ENCODE measurements at places on chromosomes 16 and 17.

- H3K27ac ChIP-seq = no peak overlapping the region
- peak; percentile 53 for DNase-seq
- H3K36me3 ChIP-seq = peaks cover 17% of the 10 kb centered on the region
- no peaks in the 10 kb centered on the region for H3K27me3 ChIP-seq
Observed at GRCh38 chr16:85652431-85653221, 36.1 kb downstream of the GINS2 start.

DNA sequence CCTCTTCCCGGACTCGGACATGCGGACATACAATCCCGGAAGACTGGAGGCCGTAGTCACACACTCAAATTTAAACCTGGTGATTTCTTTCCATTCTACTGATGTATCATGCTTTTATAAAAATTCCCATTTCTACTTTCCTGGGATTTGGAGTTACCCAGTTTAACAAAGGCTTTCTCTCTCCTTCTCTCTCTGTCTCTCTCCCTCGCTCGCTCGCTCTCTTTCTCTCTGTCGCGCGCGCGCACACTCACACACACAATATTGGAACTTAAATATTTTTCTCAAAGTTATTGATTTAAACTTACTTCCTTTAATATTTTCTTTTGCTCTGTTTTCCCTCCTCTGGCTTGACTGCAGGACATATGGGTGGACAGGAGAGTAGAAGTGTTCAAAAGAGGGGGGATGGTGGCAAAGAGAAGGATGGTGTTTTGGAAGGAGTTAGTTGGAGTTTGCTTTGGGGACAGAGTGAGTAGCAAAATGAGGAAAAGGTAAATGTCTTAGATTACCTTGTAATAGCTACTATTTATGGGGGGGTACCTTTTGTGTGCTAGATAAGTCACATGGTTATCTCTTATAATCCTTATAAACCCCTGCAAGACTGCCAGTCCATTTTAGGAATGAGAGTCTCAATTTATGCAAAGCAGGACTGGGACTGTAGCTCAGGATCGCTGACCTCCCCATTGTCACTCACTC lies 878 bp upstream of the TRIM25 start:
- H3K4me3 ChIP-seq = peak overlapping the region; percentile 94
- peak overlapping the region; percentile 98 for H3K27ac ChIP-seq
- H3K27me3 ChIP-seq = no peaks in the 10 kb centered on the region
- no peaks in the 10 kb centered on the region for H3K36me3 ChIP-seq

DNA sequence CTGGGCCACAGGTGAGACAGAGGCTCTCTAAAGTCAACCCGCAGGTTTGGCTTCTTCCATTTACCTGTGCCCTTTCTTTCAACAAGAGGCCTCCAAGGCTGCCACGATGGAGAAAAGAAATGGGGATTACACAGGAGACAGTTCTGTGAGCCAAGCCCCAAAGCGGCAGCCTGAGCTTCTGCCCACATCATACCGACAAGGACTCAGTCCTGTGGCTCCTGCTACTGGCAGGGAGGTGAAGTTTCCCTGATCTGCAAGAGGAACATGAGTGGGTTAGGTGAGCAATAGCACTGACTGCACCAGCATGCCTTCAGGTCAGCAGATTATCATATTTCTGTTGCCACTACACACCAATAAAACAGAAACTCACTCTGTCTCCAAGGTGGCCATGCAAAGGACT lies 800.0 kb downstream of the KCNJ18 start:
- DNase-seq = no peak
- no peak overlapping the region for H3K27ac ChIP-seq
- H3K36me3 ChIP-seq = no peaks in the 10 kb centered on the region
- H3K4me1 ChIP-seq = no peaks in the 10 kb centered on the region

DNA sequence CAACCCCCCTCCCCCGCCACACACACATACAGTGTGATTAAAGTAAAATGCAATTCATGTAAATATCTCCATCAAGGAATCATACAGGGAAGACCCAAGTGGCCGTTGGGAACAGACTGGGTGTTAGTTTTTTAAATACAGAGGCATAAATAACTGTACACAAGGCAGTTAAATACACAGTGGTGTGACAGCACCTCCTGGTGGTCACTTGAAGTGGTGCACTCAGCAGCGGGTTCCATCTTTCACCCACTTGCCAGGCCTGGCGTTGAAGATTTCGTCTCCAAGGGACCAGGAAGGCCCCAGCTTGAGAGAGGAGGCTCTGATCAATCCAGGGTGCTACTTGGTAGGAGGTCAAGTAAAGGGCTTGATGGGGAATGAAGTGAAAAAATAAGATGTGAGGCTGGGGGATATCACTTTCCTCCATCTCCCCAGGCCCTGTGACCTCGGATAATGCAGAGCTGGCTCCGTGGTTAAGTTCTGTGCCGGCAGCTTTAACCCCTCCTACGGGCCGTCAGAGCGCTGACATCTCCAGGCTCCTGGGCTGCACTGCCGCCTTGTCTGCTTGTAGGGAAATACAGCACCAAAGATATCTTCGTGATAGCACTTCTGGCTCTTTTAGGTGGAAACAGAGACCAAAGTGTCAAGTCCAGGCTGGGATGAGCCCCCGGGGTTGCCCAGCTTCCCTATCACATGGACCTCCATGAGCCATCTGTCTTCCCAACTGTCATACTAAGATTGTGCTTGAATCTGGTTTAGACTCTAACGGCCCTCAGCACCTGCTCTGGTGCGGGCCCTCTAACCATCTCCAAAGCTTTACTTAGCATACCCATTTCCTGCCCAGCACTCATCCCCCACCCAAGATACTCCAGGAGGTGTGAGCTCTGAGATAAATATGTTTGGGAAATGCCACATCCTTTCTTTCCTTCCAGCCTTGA lies 20.7 kb downstream of the LGALS9 start:
- H3K27me3 ChIP-seq = no peaks in the 10 kb centered on the region
- no peaks in the 10 kb centered on the region for H3K4me1 ChIP-seq
- H3K36me3 ChIP-seq = no peaks in the 10 kb centered on the region
- peak; percentile 79 for DNase-seq
- no peak overlapping the region for H3K27ac ChIP-seq
- no peak overlapping the region for H3K4me3 ChIP-seq

- no peak for DNase-seq
- H3K4me1 ChIP-seq = peaks cover 17% of the 10 kb centered on the region
- no peak overlapping the region for H3K4me3 ChIP-seq
- no peaks in the 10 kb centered on the region for H3K36me3 ChIP-seq
Observed at GRCh38 chr16:608019-608418, 18.2 kb downstream of the RAB40C start.

GRCh38 chr17:75133001-75133400 lies 1.5 kb upstream of the NT5C start:
- H3K4me1 ChIP-seq = peaks cover 2% of the 10 kb centered on the region
- no peak for DNase-seq
- no peaks in the 10 kb centered on the region for H3K27me3 ChIP-seq
- no peaks in the 10 kb centered on the region for H3K36me3 ChIP-seq
- no peak overlapping the region for H3K4me3 ChIP-seq

DNA sequence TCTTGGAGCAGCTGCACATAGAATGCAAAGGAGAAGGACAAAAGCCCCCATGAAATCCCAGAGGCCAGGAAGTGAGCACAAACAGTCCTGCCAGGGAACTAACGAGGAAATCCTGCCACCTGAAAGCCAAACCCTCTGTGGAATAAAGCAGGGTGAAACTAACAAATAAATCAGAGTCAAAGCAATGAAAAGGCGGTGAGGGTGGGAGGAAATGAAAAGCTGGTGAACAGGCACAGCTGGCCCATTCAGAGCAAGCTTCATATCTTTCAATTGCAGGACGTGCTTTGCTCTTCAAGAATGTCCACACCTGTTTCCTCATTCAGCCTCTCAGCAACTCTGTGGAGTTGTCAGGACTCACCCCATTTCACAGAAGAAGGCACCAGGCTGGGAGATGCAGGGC lies 108.1 kb downstream of the ABCC12 start:
- no peaks in the 10 kb centered on the region for H3K27me3 ChIP-seq
- no peak overlapping the region for H3K27ac ChIP-seq
- no peak for DNase-seq
- H3K36me3 ChIP-seq = no peaks in the 10 kb centered on the region
- no peak overlapping the region for H3K4me3 ChIP-seq
- H3K4me1 ChIP-seq = no peaks in the 10 kb centered on the region

GRCh38 chr17:9350080-9350479 lies 225.5 kb downstream of the STX8 start:
- no peaks in the 10 kb centered on the region for H3K4me1 ChIP-seq
- no peak overlapping the region for H3K4me3 ChIP-seq
- H3K36me3 ChIP-seq = no peaks in the 10 kb centered on the region
- H3K27ac ChIP-seq = no peak overlapping the region

DNA sequence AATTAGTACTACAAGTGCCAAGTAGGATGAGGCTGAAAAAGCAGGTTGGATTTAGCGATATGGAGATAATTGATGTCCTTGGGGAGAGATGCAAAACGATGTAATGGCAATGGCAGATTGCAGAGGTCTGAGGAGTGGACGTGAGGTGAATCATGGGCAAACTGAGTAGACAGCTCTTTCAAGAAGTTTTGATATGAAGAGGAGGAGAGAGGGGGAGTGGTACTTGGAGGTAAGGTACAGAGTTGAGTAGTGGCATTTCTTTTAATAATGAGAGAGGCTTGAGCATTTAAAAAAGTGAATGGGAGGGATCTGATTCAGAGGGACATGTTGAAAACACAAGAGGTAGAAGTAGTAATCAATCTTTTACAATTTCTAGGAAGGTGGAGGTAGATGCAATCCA lies 17.7 kb upstream of the VPS4A start:
- no peaks in the 10 kb centered on the region for H3K4me1 ChIP-seq
- no peaks in the 10 kb centered on the region for H3K36me3 ChIP-seq
- no peak overlapping the region for H3K4me3 ChIP-seq
- no peak overlapping the region for H3K27ac ChIP-seq
- no peaks in the 10 kb centered on the region for H3K27me3 ChIP-seq
- DNase-seq = no peak

DNA sequence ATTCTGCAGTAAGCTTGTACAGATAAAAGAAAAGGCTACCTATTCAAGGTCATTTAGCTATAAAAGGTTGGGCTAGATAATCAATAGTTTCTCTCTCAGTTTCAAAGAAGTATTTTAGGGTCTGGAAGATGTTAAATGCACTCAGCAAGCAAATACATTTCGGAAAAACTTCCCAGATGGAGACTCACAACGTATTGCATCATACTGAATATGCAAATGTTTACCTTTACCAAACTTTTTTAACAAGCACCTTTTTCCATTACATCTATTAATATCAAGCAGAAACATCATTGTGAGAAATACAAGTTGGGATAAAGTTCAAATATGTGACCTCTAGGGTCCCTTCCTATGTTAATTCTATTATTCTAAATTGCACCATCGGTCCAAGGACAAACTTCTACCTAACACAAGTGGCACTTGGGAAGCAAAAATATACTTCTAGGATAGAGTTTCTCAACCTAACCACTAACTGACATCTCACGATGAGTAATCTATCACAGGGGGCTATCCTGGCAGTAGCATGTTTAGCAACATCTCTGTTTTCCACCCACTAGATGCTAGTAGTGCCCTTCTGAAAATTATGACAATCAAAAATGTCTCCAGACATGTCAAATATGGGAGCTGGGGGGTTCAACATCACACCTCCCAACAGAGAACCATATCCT lies 14.5 kb downstream of the KANSL1 start:
- H3K36me3 ChIP-seq = no peaks in the 10 kb centered on the region
- H3K27ac ChIP-seq = no peak overlapping the region
- no peak overlapping the region for H3K4me3 ChIP-seq
- peaks cover 22% of the 10 kb centered on the region for H3K4me1 ChIP-seq
- no peaks in the 10 kb centered on the region for H3K27me3 ChIP-seq

- peak overlapping the region; percentile 62 for H3K4me3 ChIP-seq
- peaks cover 19% of the 10 kb centered on the region for H3K4me1 ChIP-seq
Observed at GRCh38 chr17:2398655-2399571, 1.9 kb downstream of the MNT start.

- peak within 1 kb of the TSS; percentile 95 for H3K27ac ChIP-seq
- no peaks in the 10 kb centered on the region for H3K27me3 ChIP-seq
- H3K4me3 ChIP-seq = peak within 1 kb of the TSS; percentile 94
- H3K36me3 ChIP-seq = peaks cover 12% of the 10 kb centered on the region
- H3K4me1 ChIP-seq = peaks cover 6% of the 10 kb centered on the region
Observed at GRCh38 chr17:81859906-81860755, at the start of gene P4HB. Gene P4HB, minus strand, starts transcription at chr17:81860535. Its CDS starts 64 bp downstream, at chr17:81860471.

DNA sequence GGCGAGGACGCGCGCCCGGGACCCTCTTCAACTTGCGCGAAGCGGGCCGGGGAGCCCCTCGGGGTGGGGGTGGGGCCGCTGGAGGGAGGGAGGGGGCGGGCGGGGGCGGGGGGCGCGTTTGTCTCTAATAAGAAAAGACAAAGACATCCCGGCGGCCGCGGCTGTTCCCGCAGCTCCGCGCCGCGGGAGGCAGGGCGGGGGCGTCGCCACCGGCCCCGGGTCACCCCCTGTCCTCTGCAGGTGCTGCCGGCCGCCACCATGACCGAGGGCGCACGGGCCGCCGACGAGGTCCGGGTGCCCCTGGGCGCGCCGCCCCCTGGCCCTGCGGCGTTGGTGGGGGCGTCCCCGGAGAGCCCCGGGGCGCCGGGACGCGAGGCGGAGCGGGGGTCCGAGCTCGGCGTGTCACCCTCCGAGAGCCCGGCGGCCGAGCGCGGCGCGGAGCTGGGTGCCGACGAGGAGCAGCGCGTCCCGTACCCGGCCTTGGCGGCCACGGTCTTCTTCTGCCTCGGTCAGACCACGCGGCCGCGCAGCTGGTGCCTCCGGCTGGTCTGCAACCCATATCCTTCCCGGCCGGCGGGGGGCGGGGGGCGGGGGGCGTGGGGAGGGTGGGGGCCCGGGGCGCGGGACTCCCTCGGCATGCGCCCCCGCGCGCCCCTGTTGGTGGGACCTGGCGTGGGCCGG lies 714 bp downstream of the CACNA1H start:
- no peaks in the 10 kb centered on the region for H3K36me3 ChIP-seq
- DNase-seq = no peak
- peaks cover 24% of the 10 kb centered on the region for H3K4me1 ChIP-seq

DNA sequence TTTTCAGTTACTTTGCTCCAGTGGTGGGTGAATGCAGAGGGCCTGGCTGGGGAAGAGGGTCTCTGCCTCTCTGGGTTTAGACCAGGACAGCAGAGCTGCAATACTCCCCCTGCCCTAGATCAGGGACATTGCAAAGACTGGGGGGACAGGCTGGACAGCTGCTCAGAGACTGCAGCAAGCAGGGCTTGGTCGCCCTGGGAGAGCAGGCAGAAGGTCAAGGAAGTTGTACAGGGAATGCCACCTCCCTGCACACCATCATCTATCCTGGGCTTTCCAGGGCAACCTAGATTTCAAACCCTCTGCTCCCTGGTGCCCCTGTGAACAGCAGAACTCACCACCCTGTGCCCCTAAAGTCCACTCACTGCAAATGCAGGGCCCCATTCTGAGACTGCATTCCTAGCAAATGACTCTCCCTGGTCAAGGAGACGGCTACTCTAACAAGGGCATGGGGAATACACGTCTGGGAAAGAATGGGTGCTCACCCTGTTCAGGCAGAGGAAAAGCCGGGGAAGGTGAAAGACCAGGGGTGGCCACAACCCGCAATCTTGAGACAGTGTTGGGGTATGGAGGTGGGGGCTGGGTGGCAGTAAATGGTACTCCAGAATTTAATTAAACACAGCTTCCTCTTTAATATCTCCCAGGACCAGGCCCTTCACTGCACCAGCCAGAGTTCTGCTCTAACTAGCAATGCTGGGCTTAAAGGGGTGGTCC lies 1.0 kb downstream of the KIFC3 start:
- peaks cover 26% of the 10 kb centered on the region for H3K4me1 ChIP-seq
- no peaks in the 10 kb centered on the region for H3K27me3 ChIP-seq
- H3K4me3 ChIP-seq = peak overlapping the region; percentile 11

All from liver (tissue), 10 donors.